ENCODE measurements at places on chromosomes 13 and 19.

DNA sequence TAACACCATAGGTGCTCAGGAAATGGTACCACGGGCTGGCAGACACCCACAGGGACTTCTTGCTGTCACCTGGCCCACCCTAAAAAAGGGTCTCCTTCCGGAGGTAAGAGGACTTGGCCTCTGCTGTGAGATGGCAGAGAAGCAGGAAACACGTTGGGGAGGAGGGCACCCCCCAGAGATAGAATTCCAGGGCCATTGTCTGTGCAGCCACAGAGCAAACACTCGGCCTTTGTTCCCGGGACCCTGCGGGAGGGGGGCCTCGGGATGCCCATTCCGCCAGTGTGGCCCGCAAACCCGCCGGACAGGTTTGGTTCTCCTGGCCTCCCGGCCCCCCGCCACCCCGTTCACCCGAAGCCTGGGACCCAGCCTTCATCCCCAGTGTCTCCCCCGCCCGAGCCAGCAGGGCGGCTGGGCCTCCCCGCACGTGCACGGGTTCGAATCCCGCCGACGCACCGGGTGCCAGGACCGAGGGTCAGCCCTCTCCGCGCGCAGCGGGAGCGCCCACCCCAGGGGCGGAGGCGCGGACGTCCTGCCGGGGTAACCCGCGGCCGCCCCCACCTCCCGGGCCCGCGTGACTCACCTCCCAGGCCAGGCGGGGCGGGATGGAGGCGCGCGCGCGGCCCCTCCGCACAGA is 714 bp downstream of the PLPP2 start:
- DNase-seq = peak; percentile 84

- no peak for DNase-seq
Measured at GRCh38 chr13:83498481-83499190, 383.6 kb downstream of the SLITRK1 start.

DNA sequence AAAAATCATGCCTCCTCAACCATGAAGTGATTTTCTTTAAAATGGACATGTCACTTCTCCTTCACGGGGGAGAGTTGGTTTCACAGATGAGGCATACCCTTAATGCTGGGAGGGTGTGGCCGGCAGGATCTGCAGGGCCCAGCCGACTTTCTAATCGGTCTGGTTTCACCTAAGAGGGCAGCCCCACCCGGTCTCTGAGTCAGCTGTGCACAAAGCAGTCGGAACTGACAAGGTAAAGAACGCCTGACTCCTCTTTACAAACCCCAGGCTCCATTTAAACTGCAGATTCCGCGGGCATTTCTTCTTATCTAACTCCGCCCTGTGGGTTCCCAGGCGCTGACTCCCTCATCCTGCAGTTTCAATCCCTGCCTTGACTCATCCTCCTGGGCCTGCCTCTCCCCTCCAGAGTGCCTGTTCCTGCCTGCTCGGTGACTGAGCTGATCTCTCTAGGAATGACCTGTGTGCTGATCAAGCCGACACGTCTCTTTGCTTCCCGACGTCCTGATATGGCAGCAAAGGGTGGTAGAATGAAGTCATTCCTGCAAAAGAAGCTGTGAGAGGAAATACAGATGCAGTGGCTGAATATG is 63.4 kb downstream of the EFNB2 start:
- DNase-seq = no peak

- no peak for DNase-seq
Measured at GRCh38 chr13:85386424-85386823, 412.8 kb downstream of the SLITRK6 start.

DNA sequence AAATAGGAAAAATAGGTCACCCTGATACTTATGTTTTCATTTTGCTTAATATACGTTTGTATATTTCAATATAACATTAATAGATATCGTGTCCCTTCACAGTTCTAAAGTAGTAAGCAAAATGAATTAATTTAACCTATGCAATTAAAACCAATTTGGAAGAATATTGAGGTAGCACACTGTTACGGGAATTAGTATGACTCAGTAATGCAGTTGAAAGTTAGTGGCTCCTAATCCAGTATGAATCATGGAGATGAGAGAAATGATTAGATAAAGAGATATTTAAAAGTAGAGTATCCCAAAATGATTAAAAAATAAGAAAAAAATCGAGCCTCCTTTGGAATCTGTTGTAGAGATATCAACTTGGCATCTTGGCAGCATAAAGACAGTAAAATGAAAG is 177.0 kb upstream of the SLITRK6 start:
- DNase-seq = no peak

GRCh38 chr13:103540382-103540765 is 474.2 kb upstream of the SLC10A2 start:
- no peak for DNase-seq

GRCh38 chr19:46907880-46908279 is 47.1 kb downstream of the ARHGAP35 start:
- DNase-seq = no peak

- DNase-seq = no peak
Measured at GRCh38 chr13:23801141-23801540, 88.1 kb downstream of the MIPEP start.

DNA sequence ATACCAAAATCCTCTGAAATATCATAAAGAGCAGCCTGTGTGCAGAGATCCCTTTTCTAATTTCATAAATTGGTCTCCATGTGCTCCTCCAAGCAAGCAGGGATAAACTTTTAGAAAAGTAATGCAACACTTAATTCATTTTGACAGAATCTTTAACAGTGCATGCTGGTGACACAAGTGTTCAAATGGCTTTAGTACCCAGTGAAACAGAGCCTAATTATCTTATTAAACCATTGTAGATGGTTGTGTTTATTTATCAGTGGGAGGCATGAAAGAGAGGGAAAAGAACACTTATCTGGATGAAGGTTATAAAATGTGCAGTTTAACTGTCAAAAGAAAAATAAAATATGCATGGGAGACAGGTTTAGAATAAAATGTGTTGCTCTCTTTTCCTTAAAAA is 945.0 kb upstream of the PCDH20 start:
- DNase-seq = no peak

DNA sequence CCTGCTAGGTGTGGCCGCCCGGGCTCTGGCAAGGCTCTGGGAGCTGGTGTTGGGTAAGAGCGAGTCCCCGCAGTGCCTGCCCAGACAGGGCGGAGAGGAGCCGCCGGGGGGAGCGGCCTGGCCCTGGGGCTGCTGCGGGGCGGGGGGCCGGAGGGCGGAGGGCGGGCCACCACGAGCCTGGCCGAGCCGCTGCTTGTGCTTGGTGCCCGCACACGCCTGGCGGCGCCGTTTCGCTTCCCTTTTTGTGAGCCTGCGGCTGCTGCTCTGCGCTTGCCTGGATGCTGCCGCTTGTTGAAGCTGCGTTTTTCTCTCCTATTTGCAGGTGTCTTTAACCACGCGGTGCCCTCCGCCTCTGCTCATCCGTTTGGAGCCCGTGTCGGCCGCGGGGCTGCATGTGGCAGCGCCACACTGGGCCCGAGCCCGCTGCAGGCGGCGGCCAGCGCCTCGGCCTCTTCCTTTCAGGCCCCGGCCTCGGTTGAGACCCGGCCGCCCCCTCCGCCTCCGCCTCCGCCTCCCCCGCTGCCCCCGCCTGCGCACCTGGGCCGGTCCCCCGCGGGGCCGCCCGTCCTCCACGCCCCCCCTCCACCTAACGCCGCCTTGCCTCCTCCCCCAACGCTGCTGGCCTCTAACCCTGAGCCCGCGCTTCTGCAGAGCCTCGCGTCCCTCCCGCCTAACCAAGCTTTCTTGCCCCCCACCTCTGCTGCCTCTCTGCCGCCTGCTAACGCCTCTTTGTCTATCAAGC is 8.5 kb downstream of the PLEKHJ1 start:
- peak; percentile 72 for DNase-seq

DNA sequence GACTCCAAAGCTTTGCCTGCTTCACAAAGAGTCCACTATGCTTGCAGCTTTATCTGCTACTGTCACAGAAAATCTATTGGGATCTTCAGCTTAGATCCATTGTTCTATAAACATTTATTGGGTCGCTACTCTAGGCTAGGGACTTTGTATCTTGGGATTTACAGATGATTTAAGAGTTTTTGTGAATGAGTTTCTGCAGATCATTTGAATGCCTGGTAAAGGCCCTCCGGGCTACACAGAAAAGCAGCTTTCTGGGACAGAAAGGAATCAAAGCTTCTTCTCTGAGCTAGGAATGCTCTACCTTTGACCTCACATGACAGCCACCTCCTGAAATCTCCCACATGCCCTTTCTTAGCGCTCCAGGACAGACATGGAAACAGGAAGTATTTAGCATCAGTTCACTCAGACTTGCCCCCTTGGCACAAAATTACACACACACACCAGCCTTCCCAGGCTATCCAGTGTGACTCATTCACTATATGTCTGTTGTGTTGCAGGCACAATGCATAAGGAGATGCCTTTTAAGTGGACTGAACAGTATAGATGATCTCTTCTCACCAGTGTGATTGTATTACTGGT is 492.4 kb downstream of the DACH1 start:
- no peak for DNase-seq

GRCh38 chr19:2185734-2186070 is 22.0 kb downstream of the DOT1L start:
- DNase-seq = no peak

GRCh38 chr19:1141944-1142343 is 32.1 kb downstream of the SBNO2 start:
- DNase-seq = no peak

GRCh38 chr13:65505941-65506340 is 1724.2 kb downstream of the PCDH9 start:
- DNase-seq = no peak

- peak; percentile 17 for DNase-seq
Measured at GRCh38 chr13:91381371-91381770, 17.1 kb upstream of the GPC5 start.

- DNase-seq = no peak
Measured at GRCh38 chr13:72180253-72180952, 313.4 kb upstream of the DACH1 start.

GRCh38 chr19:42323473-42323851 is 2.0 kb upstream of the MEGF8 start:
- DNase-seq = no peak

GRCh38 chr19:14000691-14001375 is 5.3 kb downstream of the RFX1 start:
- no peak for DNase-seq

DNA sequence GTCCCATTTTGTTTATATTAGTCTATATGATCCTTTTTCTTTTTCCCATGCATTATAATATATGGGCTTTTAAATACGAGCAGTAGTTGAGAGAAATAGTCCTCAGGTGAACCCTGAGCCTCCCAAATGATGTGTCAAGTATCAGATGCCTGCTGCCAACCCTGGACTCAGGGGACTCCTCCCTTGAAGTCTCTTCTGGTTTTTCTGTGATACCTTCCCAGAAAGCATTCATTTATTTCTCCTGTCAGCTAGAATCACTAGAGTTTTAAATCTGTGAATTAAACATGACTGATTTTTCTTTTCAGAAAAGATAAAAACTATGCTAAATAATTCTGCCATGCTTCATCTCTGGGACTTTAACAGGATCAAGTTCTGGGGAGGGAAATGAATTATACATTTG is 184.6 kb downstream of the LIG4 start:
- DNase-seq = no peak

GRCh38 chr13:77150651-77151050 is 123.7 kb upstream of the FBXL3 start:
- no peak for DNase-seq

DNA sequence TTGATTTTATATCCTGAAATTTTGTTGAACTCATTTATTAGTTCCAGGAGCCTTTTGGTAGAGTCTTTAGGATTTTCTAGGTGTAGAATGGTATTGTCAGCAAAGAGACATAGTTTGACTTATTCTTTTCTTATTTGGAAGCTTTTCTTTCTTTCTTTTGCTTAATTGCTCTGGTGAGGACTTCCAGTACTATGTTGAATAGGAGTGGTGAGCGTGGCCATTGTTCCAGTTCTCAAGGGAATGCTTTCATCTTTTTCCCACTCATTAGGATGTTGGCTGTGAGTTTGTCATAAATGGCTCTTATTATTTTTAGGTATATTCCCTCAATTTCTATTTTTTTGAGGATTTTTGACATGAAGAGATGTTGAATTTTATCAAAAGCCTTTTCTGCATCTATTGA is 182.2 kb upstream of the SPRY2 start:
- DNase-seq = no peak

DNA sequence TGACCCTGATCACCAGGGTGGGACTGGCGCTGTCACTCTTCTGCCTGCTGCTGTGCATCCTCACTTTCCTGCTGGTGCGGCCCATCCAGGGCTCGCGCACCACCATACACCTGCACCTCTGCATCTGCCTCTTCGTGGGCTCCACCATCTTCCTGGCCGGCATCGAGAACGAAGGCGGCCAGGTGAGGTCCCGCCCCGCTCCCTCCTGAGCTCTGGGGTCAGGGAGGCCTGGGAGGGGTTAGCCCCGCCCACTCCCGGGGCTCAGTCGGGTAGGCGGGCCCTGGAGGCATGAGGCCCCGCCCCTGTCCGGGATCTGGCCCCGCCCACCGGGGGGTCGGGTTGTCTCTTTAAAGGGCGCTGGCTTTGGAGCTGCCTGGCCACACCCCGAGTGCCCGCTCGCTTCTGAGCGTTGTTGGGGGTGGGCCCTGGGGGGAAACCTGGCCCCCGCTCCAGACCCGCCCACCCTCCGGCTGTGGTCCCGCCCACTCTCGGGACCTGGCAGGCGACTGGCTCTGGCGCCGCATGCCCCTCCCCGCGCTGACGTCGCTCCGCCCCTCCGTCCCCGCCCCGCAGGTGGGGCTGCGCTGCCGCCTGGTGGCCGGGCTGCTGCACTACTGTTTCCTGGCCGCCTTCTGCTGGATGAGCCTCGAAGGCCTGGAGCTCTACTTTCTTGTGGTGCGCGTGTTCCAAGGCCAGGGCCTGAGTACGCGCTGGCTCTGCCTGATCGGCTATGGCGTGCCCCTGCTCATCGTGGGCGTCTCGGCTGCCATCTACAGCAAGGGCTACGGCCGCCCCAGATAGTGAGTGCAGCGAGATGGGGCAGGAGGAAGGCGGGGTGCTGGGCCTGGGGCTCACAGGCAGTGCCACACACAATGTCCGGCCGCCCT is 13.1 kb downstream of the DDX39A start:
- DNase-seq = peak; percentile 94

DNA sequence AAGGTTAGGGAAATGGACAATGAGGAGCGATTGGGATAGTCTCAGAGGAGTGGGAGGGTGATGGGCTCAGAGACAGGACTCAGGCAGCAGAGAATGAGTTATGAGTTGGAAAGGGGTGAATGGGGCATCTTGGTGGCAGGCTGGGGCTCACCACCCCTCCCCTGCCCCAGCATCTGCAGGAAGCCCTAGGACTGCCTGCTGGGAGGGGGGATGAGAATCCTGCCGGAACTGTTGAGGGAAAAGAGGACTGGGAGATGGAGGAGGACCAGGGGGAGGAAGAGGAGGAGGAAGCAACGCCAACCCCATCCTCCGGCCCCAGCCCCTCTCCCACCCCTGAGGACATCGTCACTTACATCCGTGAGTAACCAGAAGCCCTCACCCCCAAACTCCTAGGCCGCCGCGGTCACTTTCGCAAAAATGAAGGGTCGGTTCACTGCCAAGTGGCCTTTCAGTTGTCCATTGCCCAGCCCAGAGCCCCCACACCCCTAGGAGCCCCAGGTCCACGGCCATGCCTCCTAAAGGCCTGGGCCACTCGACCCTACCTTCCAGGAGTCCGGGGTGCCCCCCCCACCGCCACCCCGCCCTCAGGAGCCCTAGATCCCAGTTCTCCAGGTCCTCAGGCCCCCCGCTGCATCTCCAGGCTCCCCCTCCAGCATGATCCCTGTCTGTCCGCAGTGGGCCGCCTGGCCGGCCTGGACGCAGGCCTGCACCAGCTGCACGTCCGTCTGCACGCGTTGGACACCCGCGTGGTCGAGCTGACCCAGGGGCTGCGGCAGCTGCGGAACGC is 764 bp downstream of the CLEC11A start:
- no peak for DNase-seq

- no peak for DNase-seq
Measured at GRCh38 chr19:51714848-51715247, 8.9 kb downstream of the HAS1 start.
